ENCODE measurements at places on chromosomes 5 and 9.

DNA sequence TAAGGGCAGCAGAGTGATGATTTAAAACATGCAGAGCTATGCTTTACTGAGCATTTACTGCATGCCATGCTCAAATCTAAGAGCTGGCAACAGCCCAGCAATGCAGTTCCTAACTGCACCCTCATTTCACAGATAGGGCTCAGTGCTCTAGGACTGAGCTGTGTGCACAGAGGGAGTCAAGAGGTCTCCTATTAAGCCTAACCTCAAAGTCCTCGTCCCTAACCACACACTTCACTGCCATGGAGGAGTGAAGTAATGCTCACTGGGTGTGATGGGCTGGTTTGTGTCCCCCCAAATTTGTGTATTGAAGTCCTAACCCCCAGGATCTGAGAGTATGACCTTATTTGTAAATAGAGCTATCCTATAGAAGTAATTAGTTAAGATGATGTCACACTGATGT, 25.9 kb downstream of the BARX1 start:
- DNase-seq = no peak

DNA sequence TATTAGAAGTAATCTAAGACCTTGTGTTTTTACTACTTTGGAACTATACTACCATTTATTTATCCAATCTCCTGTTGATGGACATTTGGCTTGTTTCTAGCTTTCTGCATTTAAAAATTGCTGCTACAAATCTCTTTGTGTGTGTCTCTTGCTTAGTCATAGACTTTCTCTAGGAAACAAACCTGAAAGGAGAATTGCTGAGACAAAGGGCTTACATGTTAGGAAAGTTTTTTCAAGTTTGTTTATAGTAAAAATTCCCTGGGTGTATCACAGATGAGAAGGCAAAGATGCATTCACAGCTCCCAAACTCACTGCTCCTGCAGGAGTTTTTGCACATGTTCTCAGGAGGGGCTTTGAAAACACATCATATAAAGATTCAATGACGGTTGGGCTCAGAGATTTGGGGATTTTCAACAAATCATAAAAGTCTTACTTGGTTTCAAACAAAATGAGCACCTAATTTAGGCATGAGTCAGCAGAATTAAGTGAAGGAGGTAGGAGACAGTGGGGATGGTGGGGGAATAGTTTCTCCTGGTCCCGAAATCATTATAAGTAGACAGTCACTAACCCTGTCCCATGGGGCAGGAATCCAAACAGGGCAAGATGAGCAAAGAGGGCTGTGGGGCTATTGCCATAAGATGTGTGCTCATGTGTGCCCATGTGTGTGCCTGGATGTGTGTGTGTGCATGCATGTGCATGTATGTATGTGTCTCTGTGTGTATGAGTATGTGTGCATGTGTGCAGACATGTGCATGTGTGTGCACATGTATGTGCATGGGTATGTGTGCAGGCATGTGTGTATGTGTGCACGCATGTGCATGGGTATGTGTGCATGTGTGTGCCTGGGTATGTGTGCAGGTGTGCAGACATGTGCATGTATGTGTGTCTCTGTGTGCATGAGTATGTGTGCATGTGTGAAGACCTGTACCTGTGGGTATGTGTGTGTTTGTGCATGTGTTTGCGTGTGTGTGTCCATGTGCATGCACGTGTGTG, 43.4 kb upstream of the S1PR3 start:
- DNase-seq = no peak

- DNase-seq = no peak
Measured at GRCh38 chr5:81994679-81995078, 22.9 kb downstream of the ATG10 start.

DNA sequence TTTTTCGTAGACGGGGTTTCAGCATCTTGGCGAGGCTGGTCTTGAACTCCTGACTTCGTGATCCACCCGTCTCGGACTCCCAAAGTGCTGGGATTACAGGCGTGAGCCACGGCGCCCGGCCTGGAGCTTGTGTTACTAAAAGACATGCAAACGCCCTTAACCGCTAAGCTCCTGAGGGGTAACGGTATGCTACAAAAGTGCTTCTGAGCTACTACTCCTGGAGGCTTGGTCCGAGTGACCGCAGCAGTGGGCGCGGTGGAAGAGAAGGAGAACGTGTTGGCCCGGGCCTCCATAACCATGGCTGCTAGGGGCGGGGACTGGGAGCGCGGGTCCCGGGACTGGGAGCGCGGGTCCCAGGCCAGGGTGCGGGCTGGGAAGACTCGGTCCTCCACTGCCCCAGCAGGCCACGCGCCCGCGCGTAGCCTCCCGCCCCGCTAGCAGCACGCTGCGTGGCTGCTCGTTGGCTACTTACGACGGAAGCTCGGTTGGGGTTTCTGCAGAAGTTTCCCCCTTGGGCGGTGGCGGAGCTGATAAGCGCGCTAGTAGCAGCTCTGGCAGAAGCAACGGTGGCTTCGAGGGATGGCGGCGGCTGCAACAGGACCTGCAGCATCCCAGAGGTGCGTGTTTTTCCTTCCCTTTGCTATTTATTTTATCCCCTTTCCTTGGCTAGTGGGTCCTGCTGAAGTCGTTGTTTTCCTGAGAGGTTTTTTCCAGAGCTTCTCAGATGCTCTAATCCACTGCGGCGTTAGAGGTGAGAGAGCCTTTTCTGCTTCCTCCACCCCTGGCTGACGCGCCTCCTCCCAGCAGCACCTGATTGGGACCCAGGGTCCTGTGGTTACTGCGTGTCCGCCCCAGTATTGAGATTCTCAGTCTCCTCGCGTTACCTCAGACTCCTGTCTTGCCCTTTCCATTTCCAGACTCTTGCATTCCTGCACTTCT, 69.2 kb upstream of the CCDC180 start:
- peak; percentile 19 for DNase-seq

DNA sequence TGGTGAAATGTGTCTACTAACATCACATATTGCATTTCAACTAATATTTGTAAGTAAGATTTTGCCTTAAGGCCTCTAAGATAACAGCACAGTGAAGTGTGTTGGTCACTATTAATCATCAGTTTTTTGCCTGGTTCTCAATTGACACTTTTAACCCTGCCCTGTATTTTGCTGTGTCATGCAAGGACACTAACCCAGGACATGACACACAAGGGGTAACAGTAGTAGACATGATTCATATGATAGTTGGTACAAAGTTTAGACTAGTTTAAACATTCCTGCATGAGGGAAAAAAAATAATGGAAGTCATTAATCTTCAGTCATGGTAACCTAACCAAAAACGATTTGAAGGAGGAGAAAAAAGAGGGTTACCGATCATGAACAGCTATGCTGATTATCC, 207.0 kb downstream of the DEPDC1B start:
- DNase-seq = no peak

GRCh38 chr9:122213589-122214413, 15.0 kb downstream of the LHX6 start:
- no peak for DNase-seq

Measured in esophagus squamous epithelium (tissue), 5 donors.